ENCODE measurements at places on chromosomes 6 and 20. TPM values are rescaled to one million over a fixed set of nuclear protein-coding genes. Genes with fewer than 3 reads are reported as not detected.

Gene LY6G5C
- polyA plus RNA-seq = 12.4 TPM

Gene DEFB127
- not detected for polyA plus RNA-seq

Gene MEI4
- not detected for polyA plus RNA-seq

DNA sequence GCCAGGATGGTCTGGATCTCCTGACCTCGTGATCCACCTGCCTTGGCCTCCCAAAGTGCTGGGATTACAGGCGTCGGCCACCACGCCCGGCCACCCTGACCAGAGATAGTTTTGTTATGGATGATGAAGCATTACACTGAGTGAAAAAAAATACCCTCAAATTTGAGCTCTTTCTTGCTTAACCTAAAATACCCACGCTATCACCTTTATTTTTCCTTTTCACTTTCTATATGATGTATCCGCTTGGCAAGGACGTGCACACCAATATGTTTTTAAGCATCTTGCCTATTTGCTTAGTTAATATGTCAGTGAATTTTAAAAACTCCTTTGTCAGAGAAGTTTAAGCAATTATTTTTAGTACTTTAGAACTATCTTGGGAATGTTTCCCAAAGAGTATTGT, 150.4 kb downstream of the INSM1 start:
- no peak overlapping the region for H3K4me3 ChIP-seq
- H3K36me3 ChIP-seq = peaks cover 32% of the 10 kb centered on the region
- no peak for DNase-seq
- no peak overlapping the region for H3K27ac ChIP-seq

GRCh38 chr6:56486681-56487080, 156.0 kb downstream of the DST start:
- no peak overlapping the region for H3K4me3 ChIP-seq
- H3K4me1 ChIP-seq = no peaks in the 10 kb centered on the region
- no peaks in the 10 kb centered on the region for H3K27me3 ChIP-seq
- no peaks in the 10 kb centered on the region for H3K36me3 ChIP-seq
- H3K27ac ChIP-seq = no peak overlapping the region
- no peak for DNase-seq

Data from CD4-positive, CD25-positive, alpha-beta regulatory T cell (primary cell).